ENCODE measurements at places on chromosomes 5 and 9. TPM values are rescaled to one million over a fixed set of nuclear protein-coding genes. Genes with fewer than 3 reads are reported as not detected.

Gene LHX3
- polyA plus RNA-seq: not detected

Gene PCDHB6
- 0.05 TPM for polyA plus RNA-seq

Gene RORB
- not detected for polyA plus RNA-seq

Gene SPATA9
- polyA plus RNA-seq: not detected

Gene ADAMTS6
- polyA plus RNA-seq: 10.9 TPM

Gene RASEF
- polyA plus RNA-seq: 0.08 TPM

Gene NIPAL4
- 12.6 TPM for polyA plus RNA-seq

- DNase-seq: no peak
- H3K27me3 ChIP-seq: no peaks in the 10 kb centered on the region
- no peaks in the 10 kb centered on the region for H3K4me1 ChIP-seq
- H3K27ac ChIP-seq: no peak overlapping the region
- H3K36me3 ChIP-seq: peaks cover 28% of the 10 kb centered on the region
- H3K4me3 ChIP-seq: no peak overlapping the region
These were observed 3.9 kb upstream of the HK3 start for GRCh38 chr5:176902911-176903664.

- no peak for DNase-seq
- H3K27me3 ChIP-seq: no peaks in the 10 kb centered on the region
These were observed 700.2 kb downstream of the IRX1 start for GRCh38 chr5:4295663-4296339.

- H3K36me3 ChIP-seq: no peaks in the 10 kb centered on the region
- peaks cover 15% of the 10 kb centered on the region for H3K4me1 ChIP-seq
- H3K27ac ChIP-seq: no peak overlapping the region
- no peak for DNase-seq
- H3K4me3 ChIP-seq: no peak overlapping the region
- H3K27me3 ChIP-seq: no peaks in the 10 kb centered on the region
These were observed 95.1 kb downstream of the ANXA2R start for GRCh38 chr5:42944989-42945388.

DNA sequence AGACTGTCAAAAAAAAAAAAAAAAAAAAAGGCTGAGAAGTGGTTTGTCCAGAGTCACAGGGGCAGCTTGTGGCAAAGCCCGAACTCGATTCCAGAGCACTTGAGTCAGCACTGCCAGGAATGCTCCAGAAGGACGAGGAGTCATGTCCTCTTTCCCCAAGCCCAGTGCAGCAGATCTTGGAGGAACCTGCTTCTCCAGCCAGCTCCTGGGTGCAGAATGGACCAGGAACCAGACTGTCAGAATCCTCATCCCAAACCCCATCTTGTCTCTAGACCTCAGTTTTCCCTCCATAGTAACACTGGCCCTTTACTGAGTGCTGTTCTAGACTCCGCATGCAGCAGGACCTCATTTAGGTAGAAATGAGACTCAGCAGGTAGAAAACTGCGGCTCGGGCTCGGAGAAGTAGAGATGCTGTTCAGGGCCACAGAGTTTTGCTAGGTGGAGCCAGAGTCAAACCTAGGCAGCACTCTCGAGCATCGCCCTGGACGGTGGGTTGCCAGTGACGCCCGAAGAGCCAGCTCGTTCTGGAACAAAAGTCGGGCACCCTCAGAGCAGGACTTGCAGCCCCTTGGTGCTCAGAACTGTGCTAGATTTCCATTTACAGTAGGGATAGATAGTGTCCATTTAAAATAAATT lies 15.4 kb downstream of the CD74 start:
- DNase-seq: no peak
- peaks cover 42% of the 10 kb centered on the region for H3K36me3 ChIP-seq
- no peaks in the 10 kb centered on the region for H3K4me1 ChIP-seq
- H3K4me3 ChIP-seq: no peak overlapping the region
- no peak overlapping the region for H3K27ac ChIP-seq

- no peak for DNase-seq
- no peaks in the 10 kb centered on the region for H3K36me3 ChIP-seq
- no peak overlapping the region for H3K4me3 ChIP-seq
- no peaks in the 10 kb centered on the region for H3K4me1 ChIP-seq
- no peaks in the 10 kb centered on the region for H3K27me3 ChIP-seq
These were observed 147.3 kb downstream of the YTHDC2 start for GRCh38 chr5:113660706-113661250.

GRCh38 chr5:139141446-139142204 lies 56.5 kb downstream of the SIL1 start:
- no peak for DNase-seq
- H3K27ac ChIP-seq: no peak overlapping the region
- no peaks in the 10 kb centered on the region for H3K36me3 ChIP-seq
- H3K4me3 ChIP-seq: no peak overlapping the region
- H3K4me1 ChIP-seq: peaks cover 19% of the 10 kb centered on the region
- H3K27me3 ChIP-seq: no peaks in the 10 kb centered on the region

DNA sequence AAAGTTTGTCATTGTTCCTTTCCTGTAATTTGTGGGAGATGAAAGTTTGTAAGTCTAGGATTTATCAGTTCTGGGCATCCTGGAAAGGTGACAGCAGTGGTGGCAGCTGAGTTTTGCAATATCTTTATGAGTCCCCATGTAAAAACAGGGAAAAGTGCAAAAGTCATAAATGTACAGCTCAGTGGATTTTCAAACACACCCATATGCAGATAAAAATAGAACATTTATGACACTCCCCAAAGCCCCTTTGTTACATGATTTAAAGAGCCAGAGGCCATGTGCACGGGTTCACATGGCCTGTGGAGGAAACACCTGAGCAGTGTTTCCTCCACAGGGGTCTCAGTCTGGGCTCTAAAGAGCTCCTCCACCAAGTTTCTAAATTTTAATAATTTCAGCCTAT lies 6.3 kb downstream of the TMEM38B start:
- H3K4me1 ChIP-seq: no peaks in the 10 kb centered on the region
- no peaks in the 10 kb centered on the region for H3K27me3 ChIP-seq
- DNase-seq: no peak
- no peaks in the 10 kb centered on the region for H3K36me3 ChIP-seq
- H3K4me3 ChIP-seq: no peak overlapping the region

DNA sequence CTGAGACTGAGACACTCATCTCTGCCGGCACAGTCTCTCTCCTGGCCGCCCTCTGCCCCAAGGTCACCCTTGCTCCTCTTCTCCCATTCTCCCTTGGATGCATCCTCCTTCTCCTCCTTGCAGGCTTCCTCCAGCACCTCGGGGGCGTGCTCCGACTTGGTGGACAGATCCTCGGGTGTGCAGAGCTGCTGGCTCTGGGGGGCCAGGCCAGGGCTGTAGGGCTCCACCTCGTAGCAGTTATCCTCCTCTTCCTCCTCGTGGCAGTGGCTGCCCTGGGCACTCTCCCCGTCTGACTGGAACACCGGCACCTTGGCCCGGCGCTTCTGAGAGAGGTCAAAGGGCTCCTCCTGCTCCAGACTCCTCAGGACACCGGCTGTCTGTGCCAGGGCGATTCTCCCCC lies 63.3 kb downstream of the ZNF366 start:
- peaks cover 15% of the 10 kb centered on the region for H3K4me1 ChIP-seq
- H3K27me3 ChIP-seq: no peaks in the 10 kb centered on the region
- DNase-seq: no peak
- H3K27ac ChIP-seq: no peak overlapping the region

GRCh38 chr9:126509718-126510117 lies 104.0 kb upstream of the LMX1B start:
- no peaks in the 10 kb centered on the region for H3K27me3 ChIP-seq
- peaks cover 11% of the 10 kb centered on the region for H3K4me1 ChIP-seq
- H3K27ac ChIP-seq: no peak overlapping the region
- no peaks in the 10 kb centered on the region for H3K36me3 ChIP-seq

DNA sequence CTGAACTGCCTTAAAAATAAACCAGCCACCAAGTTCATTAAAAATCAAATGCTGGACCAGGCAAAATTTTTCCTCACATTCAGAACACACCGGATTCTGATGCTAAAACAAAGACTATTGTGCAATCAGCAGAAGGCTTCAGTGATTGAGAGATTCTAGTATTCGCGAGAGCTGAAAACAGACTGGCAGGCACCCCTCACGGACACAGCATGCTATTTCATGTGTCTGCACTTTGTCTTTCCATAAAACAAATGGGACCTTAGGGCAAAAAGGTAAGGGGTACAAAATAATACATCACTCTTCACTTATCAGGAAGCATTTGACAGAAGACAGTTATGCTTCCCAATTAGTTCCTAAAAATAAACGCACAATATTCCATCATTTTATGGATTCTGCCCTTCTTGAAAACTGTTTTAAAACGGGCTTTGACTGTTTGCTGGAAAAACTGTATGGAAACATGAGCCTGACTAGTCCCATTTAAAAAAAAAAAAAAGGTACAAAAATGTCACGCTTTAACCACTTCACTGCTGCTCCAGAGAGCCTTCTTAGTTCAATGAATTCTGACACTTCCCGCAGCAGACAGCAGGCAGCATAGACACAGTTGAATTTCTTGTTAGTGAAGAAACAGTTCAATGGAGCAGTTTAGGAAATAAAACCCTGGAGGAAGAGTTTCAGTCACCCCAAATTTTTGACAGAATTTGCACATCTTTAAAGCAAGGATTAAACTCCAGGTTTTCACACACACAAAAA lies 99.2 kb downstream of the MED27 start:
- no peaks in the 10 kb centered on the region for H3K36me3 ChIP-seq
- no peaks in the 10 kb centered on the region for H3K27me3 ChIP-seq
- no peaks in the 10 kb centered on the region for H3K4me1 ChIP-seq
- DNase-seq: no peak
- H3K27ac ChIP-seq: no peak overlapping the region

GRCh38 chr5:51159164-51159563 lies 224.1 kb upstream of the ISL1 start:
- no peak for DNase-seq
- H3K27me3 ChIP-seq: no peaks in the 10 kb centered on the region
- H3K27ac ChIP-seq: no peak overlapping the region
- no peaks in the 10 kb centered on the region for H3K36me3 ChIP-seq
- no peak overlapping the region for H3K4me3 ChIP-seq

- H3K27ac ChIP-seq: no peak overlapping the region
- DNase-seq: no peak
- H3K27me3 ChIP-seq: no peaks in the 10 kb centered on the region
- H3K36me3 ChIP-seq: no peaks in the 10 kb centered on the region
These were observed 3.1 kb upstream of the ZCCHC10 start for GRCh38 chr5:133029416-133029815.

DNA sequence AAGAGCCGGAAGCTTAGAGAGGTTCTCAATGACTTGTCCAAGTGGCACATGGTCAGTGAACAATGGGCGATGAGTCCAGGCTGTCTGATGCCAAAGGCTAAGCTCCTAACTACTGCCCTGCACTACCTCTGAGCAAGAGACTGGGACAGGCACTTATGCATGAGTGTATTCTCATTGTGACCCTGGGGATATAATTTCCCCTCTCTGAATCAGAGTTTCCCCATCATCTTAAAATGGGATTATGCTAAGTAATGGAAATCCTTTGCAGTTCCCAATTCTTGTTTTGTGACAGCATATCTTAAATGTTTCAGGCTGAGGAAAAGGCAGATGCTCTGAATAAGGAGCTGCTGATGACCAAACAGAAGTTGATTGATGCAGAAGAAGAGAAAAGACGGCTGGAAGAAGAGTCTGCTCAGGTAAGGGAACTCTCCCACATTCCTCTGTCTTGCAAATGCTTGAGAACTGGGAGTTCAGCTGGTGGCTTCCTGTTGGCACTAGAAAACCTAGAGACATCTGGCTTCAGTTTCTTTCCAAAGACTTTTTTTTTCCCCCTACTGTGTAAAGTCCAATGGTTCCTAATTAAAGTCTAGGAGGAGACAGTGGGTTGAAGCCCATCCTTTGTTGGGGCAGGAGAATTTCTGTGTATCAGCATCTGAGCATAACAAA lies 64.1 kb downstream of the GPR21 start:
- no peak overlapping the region for H3K4me3 ChIP-seq
- no peak for DNase-seq
- H3K36me3 ChIP-seq: peaks cover 16% of the 10 kb centered on the region
- no peak overlapping the region for H3K27ac ChIP-seq
- no peaks in the 10 kb centered on the region for H3K4me1 ChIP-seq
- no peaks in the 10 kb centered on the region for H3K27me3 ChIP-seq

DNA sequence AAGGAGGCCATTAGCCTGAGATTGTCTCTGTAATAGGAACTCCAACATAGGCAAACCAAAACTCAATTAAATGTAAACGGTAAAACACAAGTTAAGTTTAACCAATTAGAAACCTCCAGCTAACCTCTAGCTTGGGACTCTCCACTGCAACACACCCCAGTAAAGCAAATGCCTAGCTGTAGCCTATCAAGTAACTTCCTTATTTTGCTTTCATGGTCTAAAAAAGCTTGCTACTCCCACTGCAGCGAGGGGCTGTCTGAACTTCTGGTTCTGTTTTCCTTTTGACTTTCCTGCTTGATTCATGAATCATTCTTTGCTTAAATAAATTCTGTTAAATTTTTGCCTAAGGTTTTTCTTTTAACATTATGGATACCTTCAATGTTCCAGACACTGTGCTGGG lies 24.4 kb upstream of the C5orf46 start:
- no peak overlapping the region for H3K27ac ChIP-seq
- no peaks in the 10 kb centered on the region for H3K4me1 ChIP-seq
- no peaks in the 10 kb centered on the region for H3K36me3 ChIP-seq
- H3K27me3 ChIP-seq: no peaks in the 10 kb centered on the region

DNA sequence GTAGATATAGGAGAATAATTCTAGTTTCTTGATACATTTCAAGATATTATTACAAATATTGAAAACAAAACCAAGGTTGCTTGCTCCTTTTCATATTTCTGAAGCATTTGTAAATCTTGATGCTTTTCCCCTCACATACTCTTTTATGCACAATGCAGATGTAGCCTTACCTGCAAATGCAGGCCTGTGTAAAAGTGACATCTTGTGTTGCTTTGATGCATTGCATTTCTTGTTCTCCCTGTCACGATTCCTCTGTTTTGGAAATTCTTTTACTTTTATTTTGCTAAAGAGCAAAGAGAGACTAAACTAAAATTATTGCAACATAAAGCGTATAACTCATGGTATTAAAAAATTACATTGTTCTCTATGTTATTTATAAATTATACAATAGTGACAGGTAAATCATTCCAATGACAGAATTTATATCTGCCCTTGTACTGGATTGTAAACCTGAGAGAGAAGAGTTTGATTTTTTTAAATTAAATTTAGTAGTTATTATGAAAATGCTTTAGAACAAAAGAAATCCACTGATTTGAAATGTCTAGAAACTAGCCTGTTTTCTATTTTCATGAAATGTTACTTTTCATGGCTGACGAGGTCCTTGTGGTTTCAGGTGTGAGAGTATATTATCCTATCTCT lies 970.0 kb downstream of the MAT2B start:
- no peak for DNase-seq
- no peaks in the 10 kb centered on the region for H3K36me3 ChIP-seq
- H3K27me3 ChIP-seq: no peaks in the 10 kb centered on the region
- H3K4me1 ChIP-seq: no peaks in the 10 kb centered on the region
- H3K27ac ChIP-seq: no peak overlapping the region
- H3K4me3 ChIP-seq: no peak overlapping the region

DNA sequence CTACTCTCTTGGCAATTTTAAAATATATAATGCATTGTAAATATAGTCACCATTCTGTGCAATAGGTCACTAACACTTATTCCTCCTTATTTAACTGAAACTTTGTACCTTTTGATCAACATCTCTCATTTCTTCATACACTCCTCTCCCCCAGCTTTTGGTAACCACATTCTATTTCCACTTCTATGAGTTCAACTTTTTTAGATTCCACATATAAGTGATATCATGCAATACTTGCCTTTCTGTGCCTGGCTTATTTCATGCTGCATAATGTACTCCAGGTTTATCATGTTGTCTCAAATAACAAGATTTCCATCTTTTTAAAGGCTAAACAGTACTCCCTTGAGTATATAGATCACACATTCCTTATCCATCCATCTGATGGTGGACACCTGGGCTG lies 188.8 kb downstream of the NXNL2 start:
- H3K4me3 ChIP-seq: no peak overlapping the region
- no peak for DNase-seq
- H3K4me1 ChIP-seq: no peaks in the 10 kb centered on the region
- H3K27me3 ChIP-seq: no peaks in the 10 kb centered on the region

- no peaks in the 10 kb centered on the region for H3K36me3 ChIP-seq
- no peaks in the 10 kb centered on the region for H3K27me3 ChIP-seq
- H3K27ac ChIP-seq: no peak overlapping the region
These were observed 81.9 kb upstream of the DHFR start for GRCh38 chr5:80736730-80737129.

Measured in keratinocyte (primary cell).